ENCODE measurements at places on chromosomes 7 and 10.

DNA sequence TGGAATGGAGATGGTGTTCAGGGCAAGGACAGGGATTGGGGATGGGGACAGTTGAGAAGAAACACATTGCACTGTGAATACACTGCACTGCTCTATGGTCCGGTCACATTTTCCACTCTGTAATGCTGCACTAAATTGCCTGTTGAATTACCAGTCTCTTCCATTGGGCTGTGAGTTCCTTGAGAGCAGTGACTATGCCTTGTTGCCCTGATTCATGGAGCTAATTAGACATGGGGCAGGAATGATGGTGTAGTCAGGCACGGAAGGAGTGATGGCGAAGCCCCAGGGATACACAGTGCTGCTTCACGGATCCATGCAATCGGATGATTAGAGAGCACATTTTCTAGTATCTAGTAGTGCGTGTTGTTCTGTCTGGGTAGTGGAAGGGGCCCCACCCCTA lies 25.4 kb upstream of the GPAM start:
- no peak for DNase-seq

DNA sequence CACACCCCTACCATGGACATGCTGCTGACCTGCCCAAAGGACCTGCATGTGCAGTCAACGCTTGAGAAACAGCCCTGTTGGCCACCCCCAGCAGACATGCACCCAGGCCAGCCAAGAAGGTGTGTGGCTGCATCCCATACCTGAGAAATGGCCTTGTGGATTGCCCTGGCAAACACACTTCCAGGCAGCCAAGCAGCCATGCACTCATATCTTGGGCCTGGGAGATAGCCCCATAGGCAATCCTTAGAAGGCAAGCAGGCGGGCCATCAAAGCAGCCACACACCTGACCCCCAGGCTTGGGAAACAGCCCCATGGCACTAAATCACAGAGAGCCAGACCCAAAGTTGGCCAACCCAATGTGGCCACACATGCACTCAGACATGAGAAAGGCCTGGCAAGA lies 4.9 kb upstream of the AKR1B1 start:
- no peak for DNase-seq

GRCh38 chr10:6794441-6794840 lies 214.4 kb upstream of the PRKCQ start:
- no peak for DNase-seq

GRCh38 chr10:122255509-122256301 lies 15.4 kb upstream of the BTBD16 start:
- DNase-seq = no peak

GRCh38 chr10:1683649-1684048 lies 53.7 kb downstream of the ADARB2 start:
- no peak for DNase-seq

GRCh38 chr7:156160811-156161210 lies 348.5 kb upstream of the SHH start:
- peak; percentile 12 for DNase-seq

- DNase-seq = no peak
These were observed 909.6 kb downstream of the REEP3 start for GRCh38 chr10:64430690-64431323.

DNA sequence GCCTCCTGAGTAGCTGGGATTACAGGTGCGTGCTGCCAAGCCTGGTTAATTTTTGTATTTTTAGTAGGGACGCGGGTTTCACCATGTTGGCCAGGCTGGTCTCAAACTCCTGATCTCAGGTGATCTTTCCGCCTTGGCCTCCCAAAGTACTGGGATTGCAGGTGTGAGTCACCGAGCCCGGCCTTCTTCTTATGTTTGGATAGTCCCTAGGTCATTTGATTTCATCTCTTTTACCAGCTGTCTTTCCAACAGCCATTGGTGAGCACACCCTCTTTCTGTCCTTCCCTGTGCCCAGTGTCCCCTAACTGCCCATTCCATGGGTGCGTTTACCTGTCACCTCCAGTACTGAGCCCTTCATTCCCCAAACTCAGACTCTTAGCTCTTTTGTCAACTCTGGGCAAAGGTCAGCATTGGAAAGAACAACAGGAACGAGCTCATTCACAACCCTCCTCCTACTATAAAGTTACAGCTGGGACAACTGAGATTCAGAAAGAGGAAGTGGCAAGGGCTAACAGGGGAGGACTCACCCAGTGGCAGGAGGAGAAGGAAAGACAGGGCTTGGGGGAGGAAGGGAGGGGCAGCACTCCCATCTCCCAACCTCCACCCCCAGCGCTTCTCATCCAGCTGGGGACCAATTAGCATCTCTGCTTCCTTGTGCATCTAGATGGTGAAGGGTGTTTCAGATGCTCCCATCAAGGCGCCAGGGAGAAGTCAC lies 5.6 kb downstream of the SSC4D start:
- no peak for DNase-seq

DNA sequence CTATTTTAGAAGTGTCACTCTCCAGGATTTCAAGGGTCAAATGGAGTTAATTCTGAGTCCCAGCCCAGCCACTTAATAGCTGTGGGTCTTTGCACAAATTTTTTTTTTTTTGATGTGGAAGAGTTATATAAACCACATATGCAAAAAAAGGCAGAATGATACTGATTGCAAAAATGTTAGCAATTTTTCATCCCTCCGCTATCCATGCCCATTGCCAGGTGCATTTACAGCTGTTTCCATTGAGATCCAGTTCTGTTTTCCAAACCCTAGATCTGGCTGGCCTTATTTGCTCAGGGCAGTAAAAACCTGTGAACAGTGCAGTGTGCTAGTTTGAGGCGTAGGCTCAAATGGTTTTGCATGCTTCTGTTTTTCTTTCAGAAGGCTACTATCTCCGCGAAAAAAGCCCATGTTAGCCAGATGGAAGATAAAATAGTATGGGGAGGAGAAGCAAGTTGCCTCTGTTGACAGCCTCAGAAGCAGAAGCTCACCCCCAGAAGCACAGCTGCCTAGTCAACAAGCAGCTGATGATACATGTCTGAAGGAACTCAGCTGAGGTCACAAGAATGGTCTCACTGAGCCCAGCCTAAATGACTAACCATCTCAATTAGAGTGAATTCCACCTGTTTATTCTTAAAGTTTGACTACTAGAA lies 997 bp upstream of the ZNF138 start:
- no peak for DNase-seq

DNA sequence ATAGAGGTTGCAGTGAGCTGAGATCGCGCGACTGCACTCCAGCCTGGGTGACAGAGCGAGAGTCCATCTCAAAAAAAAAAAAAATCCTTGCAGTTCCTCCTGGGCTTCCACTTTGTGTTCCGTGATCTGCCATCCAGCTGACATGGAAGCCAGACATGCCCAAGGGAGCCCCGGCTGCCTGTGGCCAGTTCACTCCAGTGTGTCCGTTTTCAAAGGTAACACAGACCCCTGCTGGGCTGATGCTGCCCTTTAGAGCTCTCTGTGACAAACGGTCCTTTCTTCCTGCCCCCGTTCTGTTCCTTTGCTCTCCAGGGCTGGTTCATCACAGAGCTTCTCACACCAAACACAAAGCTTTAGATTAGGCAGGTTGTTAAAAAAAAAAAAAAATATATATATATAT lies 130.8 kb downstream of the CUL2 start:
- DNase-seq = no peak

- no peak for DNase-seq
These were observed 36.1 kb downstream of the RALA start for GRCh38 chr7:39659356-39660013.

DNA sequence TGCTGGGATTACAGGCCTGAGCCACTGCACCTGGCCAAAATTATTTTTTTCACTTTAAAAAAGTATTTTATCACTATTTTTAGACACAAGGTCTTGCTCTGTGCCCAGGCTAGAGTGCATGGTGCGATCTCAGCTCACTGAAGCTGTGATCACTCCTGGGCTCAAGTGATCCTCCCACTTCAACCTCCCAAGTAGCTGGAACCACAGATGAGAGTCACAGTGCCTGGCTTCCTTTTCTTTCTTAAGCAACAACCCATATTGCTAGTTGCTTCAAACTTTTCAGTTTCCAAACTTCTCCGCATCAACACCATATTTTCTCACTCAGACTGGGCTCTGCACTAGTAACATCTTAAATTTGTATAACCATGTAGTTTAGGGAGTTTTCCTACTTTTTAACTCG lies 9.5 kb upstream of the SMC3 start:
- DNase-seq = no peak

- DNase-seq = no peak
These were observed 914 bp downstream of the ZNF37A start for GRCh38 chr10:38094927-38095574.

DNA sequence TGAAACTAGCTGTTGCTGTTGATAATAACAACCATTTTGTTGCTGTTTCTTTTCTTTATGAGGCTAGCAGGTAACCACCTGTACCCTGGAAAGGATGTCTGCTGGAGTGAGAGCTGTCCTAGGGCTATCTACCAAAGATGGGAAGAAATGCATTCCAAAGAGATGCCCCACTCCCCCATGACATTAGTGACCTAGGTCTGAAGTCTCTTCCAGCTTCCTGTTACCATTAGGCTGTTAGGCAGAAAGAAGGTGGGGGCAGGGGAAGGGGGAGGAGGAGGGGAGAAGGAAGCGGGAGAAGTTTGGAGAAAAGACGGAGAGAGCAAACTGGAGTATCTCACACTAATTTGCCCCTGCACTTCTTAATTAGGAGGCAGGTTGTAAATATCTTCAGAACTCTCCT lies 118.5 kb downstream of the ABLIM1 start:
- no peak for DNase-seq

- no peak for DNase-seq
These were observed 142.8 kb upstream of the EGR2 start for GRCh38 chr10:62958980-62959379.

- DNase-seq = no peak
These were observed 481.5 kb upstream of the AKR1E2 start for GRCh38 chr10:4344492-4344994.

DNA sequence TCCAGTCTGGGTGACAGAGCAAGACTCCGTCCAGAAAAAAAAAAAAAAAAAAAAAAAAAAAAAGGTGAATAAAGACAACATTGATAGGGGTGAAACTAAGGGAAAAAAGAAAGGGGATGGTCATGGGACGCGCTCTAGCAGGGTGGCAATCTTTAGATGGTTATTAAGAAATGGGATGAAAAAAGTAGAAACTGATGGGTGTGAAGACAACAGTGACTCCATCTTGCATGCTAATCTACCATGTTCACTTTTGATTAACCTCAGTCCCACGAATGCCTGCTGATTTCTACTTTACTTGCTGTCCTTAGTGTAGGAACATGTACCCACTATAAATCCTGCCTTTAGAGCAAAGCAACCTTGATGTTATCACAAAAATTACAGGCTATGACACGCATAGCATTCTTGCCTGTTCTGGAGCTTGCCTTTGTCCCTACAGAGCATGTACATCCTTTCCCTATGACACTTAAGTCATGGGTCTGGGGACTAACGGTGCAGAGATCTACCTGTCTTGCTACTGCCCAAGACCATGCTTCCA lies 38.5 kb downstream of the P4HA1 start:
- no peak for DNase-seq

DNA sequence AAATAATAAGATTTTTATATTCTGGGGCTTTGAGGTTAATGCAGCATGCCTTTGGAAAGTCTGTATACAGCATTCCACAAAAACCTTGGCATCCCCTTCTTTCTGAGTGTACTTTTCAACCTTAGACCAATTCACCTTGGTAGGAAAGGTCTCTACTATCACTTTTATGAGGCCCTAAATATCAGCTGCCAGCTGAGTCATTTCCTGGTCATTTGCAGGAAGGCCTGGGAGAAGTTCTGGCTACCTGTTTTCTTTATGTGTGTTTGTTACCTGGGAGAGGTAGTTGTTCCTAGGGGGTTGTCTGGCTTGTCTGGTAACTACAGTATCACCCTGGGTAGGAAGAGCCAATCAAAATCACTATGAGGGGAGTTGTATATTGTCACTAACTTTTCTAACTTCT lies 4.1 kb downstream of the SPAM1 start:
- DNase-seq = no peak

- DNase-seq = no peak
These were observed 32.5 kb downstream of the ANXA8 start for GRCh38 chr10:47451273-47451997.

- DNase-seq = no peak
These were observed 314.0 kb downstream of the BICC1 start for GRCh38 chr10:58826694-58827093.

DNA sequence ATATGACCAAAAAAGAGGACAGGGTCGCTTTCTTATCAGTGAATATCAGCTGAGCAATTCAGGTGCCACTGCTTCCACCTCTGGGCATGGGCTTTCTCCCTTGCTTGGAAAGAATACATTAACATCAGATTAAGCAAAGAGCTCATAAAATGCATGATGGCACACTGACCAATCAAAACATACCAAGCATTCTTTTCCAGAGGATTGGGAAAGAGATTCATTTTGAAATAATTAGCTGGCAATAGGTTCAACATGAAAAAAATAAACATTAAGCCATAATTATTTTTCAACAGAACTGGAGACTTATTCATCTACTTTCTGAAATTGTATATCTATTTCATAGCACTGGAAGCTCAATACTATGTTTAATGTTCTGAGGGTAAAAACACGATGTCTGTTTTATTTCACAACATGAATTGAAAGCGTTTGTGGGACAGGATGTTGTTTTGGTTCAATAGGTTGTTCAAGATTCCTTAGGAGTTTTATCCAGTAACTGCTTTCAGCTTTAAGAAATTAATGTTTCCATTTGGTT lies 53.2 kb downstream of the TFAM start:
- DNase-seq = no peak

DNA sequence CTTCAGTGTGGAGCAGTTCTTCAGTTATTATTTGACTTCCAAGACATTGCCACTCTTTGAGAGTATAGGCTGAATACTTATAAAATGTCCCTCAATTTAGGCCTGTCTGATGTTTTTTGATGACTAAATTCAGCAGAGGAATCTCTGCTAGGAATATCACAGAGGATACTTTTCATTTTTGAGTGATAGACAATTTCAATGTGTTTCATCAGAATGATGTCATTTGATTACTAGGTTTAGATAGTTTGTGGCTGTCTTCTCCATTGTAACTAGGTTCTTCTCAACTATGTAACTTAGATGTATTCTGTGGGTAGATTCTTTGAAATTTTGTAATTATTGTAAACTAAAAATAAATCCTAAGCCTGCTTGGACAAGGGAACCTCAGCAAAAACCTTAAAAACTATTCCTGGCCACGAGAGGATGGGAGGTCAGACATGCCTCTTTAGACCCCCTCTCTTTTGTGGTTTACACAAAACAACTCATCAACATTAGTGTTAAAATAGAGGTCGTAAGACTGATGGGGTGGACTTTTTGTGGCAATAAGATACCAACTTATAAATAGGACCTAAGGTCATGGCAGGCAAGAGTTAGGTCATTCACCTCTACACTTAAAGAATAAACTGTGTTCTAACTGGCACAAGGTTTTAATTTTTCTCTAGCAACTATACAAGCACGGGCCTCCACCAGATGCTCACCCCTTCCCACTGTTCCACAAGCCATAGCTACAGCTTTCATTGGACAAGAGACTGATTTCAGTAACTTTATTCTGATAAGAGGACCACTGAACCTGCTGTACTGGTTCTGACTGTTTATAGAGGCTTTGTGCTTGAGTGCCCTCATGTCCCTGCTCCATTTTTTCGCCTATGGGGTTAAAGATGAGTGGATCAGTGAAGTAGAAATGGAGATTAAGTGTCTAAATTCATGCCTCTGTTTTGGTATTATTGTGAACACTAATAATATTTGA lies 33.7 kb downstream of the CYP2C8 start:
- DNase-seq = peak; percentile 62

All from NCI-H2029 (cell line).